ENCODE measurements at places on chromosomes 4 and X. TPM values are rescaled to one million over a fixed set of nuclear protein-coding genes. Genes with fewer than 3 reads are reported as not detected.

FABP2 gene
- total RNA-seq: not detected

ALB gene
- total RNA-seq: 0.13 TPM

ANXA3 gene
- 132 TPM for total RNA-seq

MSANTD1 gene
- total RNA-seq: 0.36 TPM

P2RY10 gene
- not detected for total RNA-seq

ZNF711 gene
- 4.0 TPM for total RNA-seq

GAGE1 gene
- not detected for total RNA-seq

SSX4 gene
- total RNA-seq: not detected

Data from thoracic aorta endothelial cell (primary cell).